ENCODE measurements at places on chromosomes 2 and 18.
A peak's percentile ranks its signal among the peaks of the same experiment; 100 is the strongest.

- DNase-seq, result no peak
These were observed 4.7 kb downstream of the PHLPP1 start for GRCh38 chr18:62720048-62720447.

DNA sequence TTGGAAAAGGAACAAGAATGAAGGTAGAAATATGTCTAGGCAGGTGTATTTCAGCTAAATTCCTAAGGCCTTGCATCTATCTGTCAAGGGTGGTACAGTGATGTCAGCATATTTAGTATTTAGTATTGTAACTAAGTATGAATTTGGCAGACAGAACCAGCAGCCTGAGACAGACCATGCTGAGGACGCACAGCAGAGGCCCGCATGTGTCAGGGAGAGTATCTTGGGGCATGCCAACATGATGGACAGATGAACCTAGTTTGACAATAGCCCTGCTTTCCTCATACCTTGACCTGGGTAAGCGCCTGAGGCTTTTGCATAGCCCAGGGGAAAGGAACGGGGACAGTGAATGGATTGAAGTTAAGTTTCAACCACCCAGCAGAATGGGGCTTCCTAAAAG lies 33.8 kb upstream of the OSR1 start:
- DNase-seq, result no peak

DNA sequence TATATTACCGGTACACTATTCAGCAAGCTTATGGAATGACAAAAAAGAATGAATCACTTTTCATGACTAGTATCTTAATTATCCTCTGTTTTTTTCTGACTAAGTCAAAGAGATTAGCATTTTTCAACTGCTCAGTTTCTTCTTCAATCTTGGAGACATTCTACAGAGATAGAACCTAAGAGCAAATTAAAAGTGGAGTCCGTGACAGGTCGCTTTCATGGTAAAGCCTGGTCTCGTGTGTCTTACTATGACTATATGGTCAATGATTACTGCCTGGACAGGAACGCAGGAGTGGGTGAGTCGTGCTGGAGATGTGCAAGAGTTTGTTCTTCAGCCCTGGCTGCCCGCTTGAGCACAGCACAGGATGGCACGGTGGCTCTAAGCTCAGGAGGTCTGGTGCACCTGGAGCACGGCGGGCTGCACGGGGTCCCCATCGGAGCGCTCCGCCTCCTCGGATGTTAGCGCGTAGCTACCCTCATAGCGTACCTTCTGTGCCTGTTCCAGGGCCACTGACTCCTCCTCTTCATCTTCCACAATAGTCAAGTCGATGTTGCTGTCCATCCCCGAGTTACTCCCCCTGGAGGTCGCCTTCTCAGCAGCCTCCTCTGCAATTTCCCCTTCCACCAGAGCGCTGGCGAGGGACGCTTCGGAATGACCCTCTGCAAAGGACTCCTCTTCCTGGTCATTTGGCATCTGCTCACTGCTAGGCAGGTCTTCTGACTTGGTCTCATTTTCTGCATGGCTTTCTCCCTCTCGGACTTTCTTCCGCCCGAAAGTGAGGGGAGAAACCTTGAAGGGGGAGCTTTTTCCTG lies 11.1 kb downstream of the CAVIN2 start:
- no peak for DNase-seq

GRCh38 chr2:239365782-239366435 lies 34.9 kb downstream of the HDAC4 start:
- DNase-seq, result no peak

DNA sequence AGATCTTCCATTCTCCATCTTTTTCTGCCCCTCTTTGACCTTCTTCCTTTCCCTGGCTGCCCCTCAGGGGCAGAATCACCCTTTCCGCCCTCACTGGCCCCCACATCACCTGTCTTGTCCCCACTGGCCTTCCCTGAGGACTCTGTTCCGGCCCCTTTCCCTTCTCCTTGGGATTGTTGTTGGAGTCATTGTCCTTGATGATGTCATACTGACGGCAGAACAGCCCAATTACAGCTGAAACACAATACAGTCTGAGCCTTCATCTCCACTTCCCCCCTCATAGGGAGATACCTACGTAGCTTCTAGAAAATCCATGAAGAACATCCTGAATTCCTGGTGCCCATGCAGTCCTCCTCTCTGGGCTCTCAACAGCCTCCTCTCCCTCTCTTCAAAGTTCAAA lies 2.4 kb downstream of the FNDC4 start:
- no peak for DNase-seq

GRCh38 chr18:26470011-26470637 lies 78.2 kb downstream of the KCTD1 start:
- no peak for DNase-seq

- peak; percentile 41 for DNase-seq
These were observed 1.0 kb upstream of the PPP4R3B start for GRCh38 chr2:55618275-55619055.

DNA sequence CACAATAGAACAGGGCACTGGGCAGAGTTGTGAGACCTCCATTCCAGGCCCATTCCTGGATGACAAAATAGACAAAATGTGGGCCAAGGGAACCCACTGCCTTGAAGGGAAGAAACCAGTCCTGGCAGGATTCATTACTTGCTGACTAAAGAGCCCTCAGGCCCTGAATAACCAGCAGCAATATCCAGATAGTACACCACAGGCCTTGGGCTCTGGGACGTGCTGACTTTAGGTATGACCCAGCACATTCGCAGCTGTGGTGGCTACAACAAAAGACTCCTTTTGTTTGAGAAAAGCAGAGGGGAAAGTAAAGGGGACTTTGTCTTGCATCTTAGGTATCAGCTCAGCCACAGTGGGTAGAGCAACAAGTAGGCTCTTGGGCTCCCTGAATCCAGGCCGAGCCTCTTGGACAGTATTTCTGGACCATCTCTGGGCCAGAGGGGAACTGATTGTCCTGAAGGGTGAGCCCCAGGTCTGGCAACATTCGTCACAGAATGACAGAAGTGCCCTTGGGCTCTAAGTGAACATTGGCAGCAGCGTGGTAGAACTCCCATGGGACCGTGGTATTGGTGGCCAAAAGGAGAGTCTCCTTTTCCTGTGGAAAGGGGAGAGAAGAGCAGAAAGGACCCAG lies 89.9 kb upstream of the CD226 start:
- no peak for DNase-seq

Measured in NCI-H1436 treated with DMSO at 0.1 percent for 48 hours (cell line).